Astrocyte of the spinal cord (primary cell): ENCODE measurements at places on chromosomes 2 and 18.

- DNase-seq: no peak
These were observed 68.2 kb downstream of the ZNF385B start for GRCh38 chr2:179793238-179793637.

DNA sequence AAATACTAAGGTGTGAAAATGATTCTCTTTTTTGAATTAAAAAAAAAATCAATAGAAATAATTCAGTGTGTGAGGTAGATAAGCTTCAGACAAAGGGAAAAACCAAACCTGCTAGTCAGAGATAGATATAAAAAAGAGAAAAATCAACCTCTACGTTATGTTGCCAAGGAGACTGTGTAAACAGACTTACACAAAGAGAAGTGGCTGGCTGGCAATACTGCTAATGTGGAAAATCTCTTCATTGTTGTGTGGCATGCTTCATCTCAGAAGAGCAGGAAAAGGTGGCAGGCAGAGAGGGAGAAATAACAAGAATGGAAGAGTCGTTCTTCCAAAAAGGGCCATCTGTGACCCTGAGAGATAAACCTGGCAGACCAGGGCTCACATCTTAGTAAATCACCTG is 200.8 kb downstream of the SLC8A1 start:
- peak; percentile 48 for DNase-seq

DNA sequence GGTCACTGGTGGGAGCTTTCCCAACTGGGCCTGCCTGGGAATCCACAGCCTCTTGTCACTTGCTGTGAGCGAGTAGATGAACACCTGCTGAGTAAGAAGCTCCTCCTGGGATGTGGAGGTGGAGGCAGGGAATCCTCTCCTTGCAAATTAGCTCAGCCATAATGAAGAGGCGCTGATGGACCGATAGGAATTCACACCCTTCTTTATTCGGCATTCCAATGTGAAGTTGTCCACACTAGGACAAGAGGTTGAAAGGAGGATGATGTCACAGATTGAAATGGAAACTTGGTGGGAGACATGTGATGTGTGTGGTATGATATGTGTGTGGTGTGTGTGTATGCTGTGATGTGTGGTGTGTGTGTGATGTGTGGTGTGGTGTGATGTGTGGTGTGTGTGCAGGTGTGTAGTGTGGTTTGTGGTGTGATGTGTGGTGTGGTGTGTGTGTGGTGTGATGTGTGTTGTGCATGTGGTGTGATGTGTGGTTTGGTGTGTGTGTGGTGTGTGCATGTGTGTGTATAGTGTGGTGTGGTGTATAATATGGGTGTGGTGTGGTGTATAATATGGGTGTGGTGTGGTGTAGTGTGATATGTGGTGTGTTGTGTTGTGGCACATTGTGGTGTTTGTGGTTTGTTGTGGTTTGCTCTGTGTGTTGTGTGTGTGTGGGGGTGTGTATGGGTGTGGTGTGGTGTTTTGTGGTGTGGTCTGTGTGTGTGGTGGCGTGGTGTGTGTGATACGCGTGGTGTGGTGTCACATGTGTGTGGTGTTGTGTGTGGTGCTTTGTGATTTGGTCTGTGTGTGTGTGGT is 216.4 kb downstream of the BCL2 start:
- no peak for DNase-seq

- no peak for DNase-seq
These were observed 36.9 kb upstream of the TTR start for GRCh38 chr18:31554776-31555175.

- no peak for DNase-seq
These were observed 2.9 kb downstream of the DDX1 start for GRCh38 chr2:15594291-15595256.

DNA sequence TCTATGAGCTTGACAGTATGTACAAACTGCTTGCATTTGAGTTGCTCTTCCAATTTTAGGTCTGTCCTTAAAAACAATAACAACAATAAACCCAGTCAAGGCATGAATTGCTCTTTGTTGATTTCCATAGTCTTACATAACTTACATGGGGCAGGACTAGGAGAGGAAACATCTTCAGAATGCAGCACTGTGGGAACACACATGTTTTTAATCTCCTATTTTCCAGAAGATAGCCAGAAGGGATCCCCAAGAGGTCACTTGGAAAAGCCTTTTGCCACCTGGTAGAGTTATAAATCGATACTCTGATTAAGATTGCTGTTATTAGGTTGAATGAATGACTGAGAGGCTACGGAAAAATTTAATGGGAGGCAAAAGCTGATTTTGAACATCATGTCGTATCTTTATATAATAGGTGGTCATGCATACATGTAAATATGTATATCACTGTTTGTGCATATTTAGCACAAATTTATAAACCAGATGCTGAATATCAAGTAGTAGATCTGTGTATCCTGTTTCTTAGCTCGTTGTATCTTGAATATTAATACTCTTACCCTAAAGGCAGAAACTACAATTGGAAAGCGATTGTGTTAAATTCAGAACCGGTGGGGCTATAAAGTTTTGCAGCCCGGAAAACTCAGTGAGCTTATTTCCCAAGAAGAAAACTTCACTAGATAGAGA is 479.4 kb upstream of the TCF4 start:
- DNase-seq: no peak

DNA sequence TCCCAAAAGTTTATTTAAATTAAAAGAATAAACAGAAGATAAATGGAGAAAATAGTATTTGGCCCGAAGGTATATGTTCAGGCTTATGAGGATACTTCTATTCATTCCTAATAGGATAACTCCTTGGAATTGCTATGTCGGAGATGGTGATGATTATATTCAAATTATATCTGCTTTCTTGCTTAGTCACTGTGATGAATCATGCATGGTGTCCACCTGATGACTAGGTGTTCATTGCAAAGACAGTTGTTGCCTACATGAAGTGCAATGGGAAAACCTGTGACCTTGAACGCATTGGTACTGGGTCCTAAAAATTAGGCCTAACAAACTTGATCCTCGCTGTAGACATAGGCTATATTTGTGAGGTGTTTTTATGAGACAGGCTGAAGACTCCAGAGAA is 617.3 kb upstream of the ZEB2 start:
- DNase-seq: no peak

DNA sequence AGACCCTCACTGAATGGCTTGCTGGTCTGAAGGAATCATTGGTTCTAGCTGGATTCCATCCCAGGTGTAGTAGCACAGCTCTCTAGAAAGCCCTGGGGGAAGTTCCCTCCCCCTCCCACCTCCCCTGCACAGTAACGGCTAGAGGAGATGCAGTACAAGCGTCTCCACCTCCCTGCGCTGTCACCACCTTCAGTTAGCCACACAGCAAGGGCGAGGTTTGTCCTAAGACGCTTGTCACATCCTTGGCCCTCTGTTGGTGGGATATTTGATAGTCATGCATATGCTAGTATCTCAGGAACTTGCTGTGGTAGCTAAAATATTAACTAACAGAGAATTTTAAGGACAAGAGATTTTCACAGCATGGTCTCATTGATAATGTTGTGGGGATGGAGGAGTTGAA is 19.4 kb downstream of the TRAPPC12 start:
- DNase-seq: no peak

- DNase-seq: no peak
These were observed 11.2 kb downstream of the EFR3B start for GRCh38 chr2:25053041-25053440.

DNA sequence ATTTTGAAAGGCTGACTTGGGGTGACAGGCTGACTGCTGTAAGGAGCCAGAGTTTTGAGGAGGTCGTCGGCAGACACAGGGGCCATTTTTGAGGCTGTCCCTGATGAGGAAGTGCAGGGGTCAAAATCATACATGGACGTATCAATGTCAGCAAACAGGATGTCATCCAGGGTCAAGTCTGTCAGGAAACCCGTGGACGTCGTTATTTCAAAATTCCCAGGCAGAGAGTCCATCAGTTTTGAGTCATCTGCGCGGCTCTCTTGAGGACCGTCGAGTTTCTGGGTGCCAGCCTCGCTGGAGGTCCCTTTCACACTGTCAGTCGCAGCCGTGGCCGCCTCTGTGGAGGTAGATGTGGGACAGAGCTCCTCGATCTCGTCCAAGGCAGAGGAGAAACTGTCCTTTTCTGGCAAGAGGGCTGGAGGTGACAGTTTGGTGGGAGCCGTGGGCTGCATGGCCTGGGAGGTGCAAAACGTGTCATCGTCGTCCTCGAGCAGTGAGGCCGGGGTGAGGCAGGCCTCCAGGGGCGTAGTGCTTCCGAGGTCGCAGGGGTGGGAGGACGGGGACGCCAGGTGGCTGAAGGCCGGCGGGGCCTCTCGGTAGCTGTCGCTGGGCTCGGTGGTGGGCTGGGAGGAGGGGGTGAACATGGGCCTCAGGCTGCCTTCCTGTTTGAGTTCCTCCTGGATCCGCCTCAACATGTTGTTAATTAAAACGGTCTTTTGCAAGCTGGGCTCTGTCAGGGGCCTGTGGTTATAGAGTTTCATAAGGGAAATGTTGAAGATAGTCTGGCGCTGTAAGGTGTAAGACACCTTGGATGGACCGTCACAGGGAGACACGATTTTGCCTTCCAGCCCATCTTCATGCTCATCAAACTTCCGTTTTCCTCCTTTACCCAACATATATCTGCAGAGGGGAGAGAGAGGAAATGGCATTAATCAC is 17.5 kb downstream of the SERTAD2 start:
- no peak for DNase-seq

DNA sequence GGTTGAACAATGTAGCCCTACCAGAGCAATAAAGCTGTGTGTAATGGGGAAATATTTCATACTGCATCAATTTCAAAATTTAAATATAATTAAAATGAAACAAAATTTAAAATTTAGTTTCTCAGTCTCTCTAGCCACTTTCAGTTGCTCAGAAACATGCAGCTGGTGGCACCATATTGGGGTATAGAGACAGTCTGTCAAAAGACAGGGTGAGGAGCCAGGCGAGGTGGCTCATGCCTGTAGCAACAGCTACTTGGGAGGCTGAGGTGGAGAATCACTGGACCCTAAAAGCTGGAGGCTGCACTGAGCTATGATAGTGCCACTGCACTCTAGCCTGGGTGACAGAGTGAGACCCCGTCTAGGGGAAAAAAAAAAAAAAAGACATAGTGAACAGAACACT is 20.1 kb downstream of the ANXA4 start:
- DNase-seq: no peak

- no peak for DNase-seq
These were observed 88.4 kb downstream of the DSEL start for GRCh38 chr18:67428158-67428557.

DNA sequence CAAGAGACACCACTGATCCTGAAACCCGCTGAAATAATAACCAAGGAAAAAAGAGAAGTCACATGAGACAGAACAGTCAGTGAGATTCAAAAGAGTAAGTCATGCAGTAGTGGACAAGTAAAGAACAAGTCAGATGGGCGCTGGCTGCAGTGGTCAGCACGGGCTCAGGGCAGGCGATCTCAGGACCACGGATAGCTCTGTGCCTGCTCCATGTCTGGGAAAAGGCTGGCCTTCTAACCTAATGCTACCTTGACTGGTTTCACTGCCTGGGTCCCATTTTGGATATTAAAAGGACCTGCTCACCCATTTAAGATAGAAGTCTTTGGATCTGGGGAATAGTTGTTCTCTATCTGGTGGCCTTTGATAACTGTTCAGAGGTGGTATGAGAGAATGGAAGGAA is 61.7 kb upstream of the LCLAT1 start:
- DNase-seq: peak; percentile 49

GRCh38 chr2:129922571-129923264 is 56.7 kb upstream of the RAB6C start:
- DNase-seq: no peak

- peak; percentile 27 for DNase-seq
These were observed 166.9 kb upstream of the KLF7 start for GRCh38 chr2:207332480-207333212.

DNA sequence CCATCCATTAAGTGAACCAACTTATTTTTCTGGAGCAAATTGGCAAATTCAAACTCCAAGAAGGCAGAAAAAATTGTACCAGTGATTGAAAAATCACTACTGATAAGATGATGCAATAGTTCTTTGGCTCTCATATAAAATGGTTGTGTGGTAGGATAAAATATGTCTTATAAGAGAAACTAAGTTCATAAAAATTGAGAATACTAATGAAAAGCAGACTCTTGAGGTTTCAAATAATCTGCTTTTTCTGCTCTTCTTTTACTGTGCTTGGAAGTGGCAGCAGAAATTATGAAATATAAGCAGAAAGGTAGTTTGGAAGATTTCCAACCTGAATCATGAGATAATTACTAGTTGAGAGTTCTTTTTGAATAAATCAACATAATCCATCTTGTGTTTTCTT is 61.9 kb downstream of the PPP1R1C start:
- DNase-seq: no peak

DNA sequence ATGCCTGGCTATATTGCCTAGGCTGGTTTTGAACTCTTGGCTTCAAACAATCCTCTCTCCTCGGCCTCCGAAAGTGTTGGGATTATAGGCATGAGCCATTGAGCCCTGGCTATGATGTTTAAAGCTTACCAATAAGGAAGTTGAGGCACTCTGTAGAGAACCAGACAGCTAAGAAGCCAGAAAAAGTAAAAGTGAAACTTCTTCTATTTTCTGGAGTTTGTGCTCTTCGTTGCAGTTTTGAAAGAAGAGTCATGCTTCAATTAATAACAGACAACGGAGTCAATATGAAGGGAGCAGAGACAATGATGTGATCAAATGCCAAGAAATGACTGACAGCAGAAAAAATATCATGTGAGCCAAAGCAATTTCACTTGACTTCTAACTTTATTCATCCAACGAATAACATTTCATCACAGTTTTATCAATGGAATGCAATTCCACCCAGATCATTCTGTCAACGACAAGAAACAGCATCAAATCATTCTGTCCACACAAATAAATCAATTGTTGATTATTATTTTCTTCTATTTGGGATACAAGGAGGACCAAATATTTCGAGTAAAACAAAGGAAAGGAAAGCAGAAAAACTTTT is 175.5 kb upstream of the CELF4 start:
- no peak for DNase-seq

DNA sequence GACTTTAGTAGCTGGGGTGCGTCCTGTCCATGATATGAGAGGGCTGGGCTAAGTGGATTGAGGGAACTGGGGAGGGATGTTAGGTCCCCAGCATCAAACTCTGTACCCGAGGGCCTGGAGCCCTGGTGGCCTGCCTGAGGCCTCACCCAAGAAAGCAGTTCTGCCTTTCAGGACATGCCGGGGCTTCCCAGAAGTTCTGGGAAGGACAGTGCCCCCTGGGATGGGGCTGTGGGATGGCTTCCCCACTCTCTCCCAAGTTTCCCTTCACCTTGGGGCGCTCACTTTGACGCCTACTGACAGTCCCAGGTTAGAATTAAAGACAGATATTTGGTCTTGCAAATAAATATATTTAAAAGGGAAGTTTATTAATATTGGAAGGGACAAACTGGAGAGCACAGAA is 1.8 kb downstream of the OXER1 start:
- no peak for DNase-seq

DNA sequence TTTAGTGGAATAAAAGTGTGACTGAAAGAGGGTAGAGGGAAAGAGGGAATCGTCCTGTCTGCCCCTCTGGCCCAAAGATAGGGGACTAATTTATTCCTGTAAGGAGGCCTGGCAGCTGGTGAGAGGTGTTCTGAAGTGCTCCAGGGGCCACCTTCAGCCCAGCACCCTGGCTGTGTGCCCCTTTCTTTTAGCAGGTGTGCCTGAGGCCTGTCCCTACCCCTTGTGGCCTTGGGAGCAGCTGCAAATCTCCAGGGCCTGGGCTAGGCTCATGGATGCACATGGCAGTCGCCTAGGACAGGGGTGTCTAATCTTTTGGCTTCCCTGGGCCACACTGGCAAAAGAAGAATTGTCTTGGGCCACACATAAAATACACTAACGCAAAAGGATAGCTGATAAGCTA is 37.3 kb downstream of the FHOD3 start:
- DNase-seq: no peak

GRCh38 chr2:129212299-129212958 is 767.0 kb upstream of the RAB6C start:
- DNase-seq: no peak

GRCh38 chr2:239264492-239264837 is 136.4 kb downstream of the HDAC4 start:
- peak; percentile 67 for DNase-seq

GRCh38 chr2:218995972-218996711 is 2.9 kb upstream of the CRYBA2 start:
- peak; percentile 65 for DNase-seq
